NCI-H524 treated with DMSO at 0.1 percent for 48 hours (cell line): ENCODE measurements at places on chromosomes 1 and 21.

- no peak for DNase-seq
These were observed 21.2 kb downstream of the MACO1 start for GRCh38 chr1:25451908-25452307.

DNA sequence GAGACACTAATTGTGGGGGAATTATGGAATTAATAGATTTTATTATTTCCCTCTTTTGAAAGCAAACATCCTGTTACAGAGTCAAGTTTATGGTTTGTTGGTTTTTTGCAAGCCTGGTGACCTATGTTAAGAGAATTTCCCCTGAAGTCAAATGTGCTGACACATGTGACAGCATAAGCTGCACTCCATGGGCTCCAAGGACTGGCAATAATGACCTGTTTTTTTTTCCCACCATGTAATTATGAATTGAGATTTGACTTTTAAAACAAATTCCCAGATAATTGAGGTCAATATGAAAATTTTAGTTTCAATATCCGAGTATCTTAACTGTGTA lies 242.5 kb upstream of the SGIP1 start:
- no peak for DNase-seq

- no peak for DNase-seq
These were observed 694 bp upstream of the MRPL9 start for GRCh38 chr1:151763990-151764389.

- peak; percentile 22 for DNase-seq
These were observed 86.6 kb downstream of the ASTN1 start for GRCh38 chr1:177077734-177078499.

- DNase-seq, result no peak
These were observed 19.0 kb upstream of the AGO1 start for GRCh38 chr1:35863881-35864625.
